Stimulated activated CD4-positive, alpha-beta T cell treated with anti-CD3 and anti-CD28 coated beads, Interleukin-15, amount 100 ng/mL, for 1 hour (primary cell): ENCODE measurements at places on chromosomes 13 and 19.

GRCh38 chr19:23563326-23563725 is 123.7 kb downstream of the ZNF675 start:
- no peak for DNase-seq

DNA sequence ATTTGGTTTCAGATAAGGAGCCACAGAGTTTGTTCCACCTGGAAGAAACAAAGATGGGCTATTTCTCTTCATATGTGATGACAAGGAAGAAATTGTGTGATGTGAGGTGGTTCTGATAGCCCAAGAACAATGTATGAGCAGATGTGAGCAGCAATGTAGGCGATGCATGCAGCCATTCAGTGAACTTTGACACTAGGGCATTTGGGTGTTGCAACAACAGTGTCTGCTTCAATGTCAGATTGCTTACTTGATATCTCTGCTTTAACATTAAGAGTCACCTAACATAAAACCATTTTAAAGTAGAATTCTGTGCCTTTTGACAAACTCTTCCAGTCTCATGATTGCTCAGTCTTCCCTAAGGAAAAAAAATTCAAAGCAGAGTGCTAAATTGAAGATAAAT is 865.4 kb downstream of the SLITRK6 start:
- no peak for DNase-seq

DNA sequence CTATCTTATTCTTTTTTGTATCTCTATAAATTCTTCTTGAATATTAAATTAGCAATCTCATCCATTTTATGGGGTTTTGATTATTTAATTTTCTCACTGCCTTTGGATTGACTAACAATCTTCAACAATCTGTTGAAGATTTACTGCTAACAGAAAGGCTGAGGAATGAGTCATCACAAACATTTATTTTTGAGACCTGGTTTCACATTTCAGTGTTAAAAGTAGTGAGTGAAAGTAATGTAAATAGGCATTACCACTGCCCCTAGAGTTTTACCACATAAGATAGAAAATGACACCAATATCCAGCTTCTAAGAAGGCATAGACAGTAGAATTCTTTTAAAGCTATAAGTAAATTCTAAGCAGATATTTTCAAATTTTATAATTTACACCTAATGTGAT is 472.8 kb downstream of the OLFM4 start:
- DNase-seq: no peak

DNA sequence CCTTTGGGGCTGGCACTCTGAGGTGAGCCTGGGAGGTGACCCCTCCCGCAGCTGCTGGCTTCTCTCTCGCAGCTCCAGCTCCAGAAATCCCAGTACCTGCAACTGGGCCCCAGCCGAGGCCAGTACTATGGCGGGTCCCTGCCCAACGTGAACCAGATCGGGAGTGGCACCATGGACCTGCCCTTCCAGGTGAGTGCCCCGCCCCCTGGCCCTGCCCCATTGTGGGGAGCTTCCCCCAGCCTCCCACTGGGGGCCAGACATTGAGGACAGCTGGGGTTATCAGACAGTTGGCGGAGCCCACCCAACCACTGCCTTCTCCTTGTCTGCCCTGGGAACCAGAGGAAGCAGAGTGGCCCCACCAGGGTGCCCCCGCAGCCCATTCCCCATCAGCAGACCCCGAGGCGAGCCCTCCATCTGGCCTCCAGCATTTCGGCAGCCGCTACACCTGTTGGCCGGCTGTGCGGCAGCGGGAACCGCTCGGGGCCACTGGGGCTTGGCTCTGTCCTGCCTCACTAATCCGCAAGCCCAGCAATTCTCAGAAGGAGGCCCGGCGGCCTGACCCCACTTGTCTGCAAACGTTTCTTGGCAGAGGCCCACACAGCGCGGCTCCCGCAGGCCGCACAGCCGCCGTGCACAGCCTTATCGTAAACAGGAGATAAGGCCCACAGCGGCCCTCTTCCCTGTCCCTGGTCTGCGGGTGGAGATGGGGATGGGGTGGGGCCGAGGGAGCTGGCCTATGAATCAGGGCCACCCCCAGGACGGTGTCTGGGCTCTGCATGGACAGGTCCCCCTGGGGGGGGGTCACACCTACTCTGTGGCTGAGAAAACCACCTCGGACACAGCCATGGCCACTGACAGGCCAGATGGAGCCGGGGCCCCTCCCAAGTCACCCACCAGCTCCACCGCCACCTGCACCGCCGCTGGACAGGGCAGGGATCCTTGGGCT is 48.0 kb downstream of the COMP start:
- no peak for DNase-seq

- no peak for DNase-seq
These were observed 66.5 kb downstream of the PAN3 start for GRCh38 chr13:28204690-28205443.

DNA sequence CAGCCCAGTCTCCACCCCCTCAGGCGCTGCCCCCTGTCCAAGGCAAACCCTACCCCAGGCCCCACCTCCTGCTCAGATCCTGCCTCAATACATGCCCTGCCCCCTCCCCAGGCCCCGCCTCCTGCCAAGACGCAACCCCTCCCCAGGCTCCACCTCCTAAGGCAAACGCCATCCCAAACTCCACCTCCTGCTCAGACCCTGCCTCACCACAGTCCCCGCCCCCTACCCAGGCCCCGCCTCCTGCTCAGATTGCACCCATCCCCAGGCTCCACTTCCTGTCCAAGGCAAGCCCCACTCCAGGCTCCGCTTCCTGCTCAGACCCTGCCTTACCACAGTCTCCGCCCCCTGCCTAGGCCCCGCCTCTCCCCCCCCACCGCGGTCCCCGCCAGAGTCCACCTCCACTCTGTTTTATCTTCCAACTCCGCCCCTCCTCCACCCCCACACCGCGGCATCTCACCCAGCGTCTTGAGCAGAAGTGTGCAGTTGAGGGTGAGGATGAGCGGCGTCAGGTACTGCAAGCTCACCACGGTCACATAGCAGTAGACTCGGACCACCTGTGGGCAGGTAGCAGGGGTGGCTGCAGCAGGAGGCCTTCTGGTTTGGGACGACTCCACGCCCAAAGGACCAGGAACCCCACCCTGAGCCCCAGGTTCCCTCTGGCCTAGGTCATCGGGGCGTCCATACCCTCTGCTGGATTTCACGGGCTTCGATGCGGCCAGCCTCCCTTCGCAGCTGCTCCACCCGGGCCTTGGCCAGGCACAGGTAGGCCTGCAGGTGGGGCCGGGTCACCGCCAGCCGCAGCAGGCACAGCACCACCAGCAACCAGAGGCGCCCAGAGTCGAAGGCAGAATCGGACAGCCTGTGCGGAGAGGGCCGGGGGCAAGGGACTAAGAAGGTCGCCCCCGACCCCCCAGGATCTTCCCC is 17.7 kb downstream of the TMEM161A start:
- no peak for DNase-seq

DNA sequence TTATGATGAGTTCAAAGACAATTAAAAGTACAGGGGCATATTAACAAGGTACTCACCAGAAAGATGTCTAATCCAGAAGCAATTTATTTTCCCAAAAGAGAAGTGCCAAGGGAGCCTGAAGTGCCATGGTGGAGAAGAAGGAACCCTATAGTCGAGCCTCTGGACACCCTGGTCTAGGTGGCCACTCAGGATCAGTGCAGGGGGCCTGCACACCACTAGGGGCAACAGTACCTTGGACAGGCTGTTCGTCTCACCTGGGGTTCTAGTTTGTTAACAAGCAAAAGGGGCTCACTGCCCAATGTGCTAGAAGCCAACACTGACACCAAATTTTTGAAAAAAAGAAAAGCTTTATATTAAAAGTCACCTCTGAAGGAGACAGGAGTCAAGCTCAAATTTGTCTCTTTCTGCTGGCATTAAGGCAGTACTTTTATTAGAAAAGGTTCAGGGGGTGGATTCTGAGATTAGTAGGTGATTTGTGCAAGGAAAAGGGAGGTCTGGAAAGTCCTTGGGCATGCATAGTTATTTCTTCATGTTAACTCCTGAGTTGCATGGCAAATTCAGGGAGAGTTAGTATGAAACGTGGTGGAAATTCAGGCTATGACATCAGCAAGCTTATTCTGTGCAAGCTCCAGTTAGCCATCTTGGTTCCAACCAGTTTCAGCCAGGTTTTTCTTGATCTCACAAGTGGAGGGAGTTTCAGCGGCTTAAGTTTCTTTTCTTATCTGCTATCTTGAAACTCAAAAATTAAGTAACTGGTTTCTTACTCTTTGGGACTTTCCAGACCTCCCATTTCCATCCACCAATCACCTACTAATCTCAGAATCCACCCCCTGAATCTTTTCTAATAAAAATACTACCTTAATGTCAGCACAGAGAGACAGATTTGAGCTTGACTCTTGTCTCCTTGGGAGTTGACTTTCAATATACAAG is 884 bp upstream of the CBY2 start:
- no peak for DNase-seq

- DNase-seq: no peak
These were observed 1.0 kb downstream of the AP2S1 start for GRCh38 chr19:46849610-46850009.

GRCh38 chr19:28961772-28962500 is 251.0 kb downstream of the UQCRFS1 start:
- DNase-seq: no peak

GRCh38 chr13:24166561-24166960 is 6.0 kb downstream of the SPATA13 start:
- DNase-seq: no peak

GRCh38 chr19:44438441-44438840 is 9.8 kb downstream of the ZNF229 start:
- DNase-seq: no peak

DNA sequence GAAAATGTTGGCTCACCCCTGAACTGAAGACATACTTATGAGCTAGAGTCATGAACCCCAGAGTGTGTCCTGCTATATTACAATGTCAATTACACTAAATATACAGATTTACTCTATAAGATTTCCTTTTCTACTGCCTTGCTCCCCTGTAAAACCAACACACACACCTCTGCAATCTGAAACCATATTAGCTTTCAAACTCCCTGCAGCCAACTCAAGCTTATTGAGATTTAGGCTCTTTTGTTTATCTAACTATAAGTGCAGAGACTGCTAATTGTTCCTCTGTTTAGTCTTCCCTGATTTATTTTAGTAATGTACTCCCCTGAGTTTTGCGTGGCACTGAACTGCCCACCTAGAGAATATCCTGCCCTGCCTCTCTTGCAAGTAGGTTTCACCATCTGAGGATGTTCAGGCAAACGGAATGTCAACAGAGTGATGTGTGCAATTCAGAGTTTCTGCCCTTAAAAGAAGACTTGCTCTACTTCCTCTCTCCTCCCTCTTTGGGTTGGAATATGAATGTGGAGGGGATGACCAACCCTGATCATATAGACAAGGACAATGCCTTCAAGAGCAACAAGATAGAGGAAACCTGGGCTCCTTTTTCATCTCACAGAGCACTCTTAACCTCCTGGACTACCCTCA is 22.3 kb downstream of the FAM216B start:
- DNase-seq: no peak

DNA sequence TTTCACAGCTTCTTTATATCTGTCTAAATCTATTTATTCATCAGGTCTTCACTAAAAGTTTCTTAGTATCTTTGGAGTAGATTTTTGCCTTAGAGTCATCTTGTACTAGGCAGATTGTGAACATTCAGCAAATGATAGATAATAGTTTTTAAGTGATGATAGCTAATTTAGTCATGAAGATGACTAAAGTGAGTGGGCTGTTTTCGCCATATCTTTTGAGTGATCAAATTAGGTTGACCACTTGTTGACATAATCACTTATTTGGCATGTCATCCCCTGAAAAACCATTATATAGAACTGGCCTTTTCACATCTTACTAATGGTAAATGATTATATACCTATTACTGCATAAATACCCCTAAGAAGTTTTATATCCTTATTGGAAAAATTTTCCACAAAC is 999.2 kb downstream of the PCDH17 start:
- DNase-seq: no peak

- no peak for DNase-seq
These were observed 29.9 kb downstream of the SERP2 start for GRCh38 chr13:44403461-44404056.

GRCh38 chr19:18850471-18851375 is 19.0 kb downstream of the UPF1 start:
- DNase-seq: no peak

GRCh38 chr13:74005320-74006157 is 128.7 kb downstream of the KLF12 start:
- no peak for DNase-seq

GRCh38 chr13:85191996-85192718 is 607.1 kb downstream of the SLITRK6 start:
- no peak for DNase-seq

DNA sequence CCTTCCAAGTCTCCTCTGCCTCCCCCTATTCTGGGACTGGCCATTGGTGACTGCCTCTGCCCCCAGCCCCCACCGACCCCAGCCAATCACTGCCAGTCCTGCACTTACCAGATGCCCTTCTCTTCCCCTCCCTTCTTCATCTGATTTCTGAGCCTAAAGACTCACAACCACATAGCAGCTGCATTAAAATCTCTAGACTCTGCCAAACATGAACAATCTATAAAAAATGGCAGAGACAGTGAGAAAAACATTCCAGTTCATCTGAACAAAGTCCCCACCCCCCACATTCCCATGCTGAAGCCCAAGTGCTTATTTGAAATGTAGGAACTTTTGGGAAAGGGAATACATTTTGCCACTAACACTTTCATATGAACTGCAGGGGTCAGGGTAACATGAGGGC is 60.8 kb downstream of the KCTD12 start:
- no peak for DNase-seq

DNA sequence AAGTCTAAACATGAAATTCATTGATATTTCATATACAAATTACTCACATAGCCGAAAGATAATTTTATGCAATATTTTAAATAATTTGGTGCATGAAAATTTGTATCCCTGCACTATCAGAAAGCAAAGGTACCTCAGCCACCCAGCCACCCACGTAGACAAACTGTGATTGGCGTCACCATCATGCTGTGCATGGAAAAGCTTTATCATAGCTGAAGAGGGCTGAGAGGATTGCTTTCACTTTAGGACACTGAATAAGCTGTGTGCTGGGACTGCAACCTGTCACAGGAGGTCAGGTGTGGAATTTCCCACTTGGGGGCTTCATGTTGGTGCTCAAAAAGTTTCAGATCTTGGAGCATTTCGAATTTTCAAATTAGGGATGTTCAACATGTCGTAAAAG is 96.3 kb downstream of the MYCBP2 start:
- no peak for DNase-seq
